ENCODE measurements at places on chromosomes 13 and 19.

DNA sequence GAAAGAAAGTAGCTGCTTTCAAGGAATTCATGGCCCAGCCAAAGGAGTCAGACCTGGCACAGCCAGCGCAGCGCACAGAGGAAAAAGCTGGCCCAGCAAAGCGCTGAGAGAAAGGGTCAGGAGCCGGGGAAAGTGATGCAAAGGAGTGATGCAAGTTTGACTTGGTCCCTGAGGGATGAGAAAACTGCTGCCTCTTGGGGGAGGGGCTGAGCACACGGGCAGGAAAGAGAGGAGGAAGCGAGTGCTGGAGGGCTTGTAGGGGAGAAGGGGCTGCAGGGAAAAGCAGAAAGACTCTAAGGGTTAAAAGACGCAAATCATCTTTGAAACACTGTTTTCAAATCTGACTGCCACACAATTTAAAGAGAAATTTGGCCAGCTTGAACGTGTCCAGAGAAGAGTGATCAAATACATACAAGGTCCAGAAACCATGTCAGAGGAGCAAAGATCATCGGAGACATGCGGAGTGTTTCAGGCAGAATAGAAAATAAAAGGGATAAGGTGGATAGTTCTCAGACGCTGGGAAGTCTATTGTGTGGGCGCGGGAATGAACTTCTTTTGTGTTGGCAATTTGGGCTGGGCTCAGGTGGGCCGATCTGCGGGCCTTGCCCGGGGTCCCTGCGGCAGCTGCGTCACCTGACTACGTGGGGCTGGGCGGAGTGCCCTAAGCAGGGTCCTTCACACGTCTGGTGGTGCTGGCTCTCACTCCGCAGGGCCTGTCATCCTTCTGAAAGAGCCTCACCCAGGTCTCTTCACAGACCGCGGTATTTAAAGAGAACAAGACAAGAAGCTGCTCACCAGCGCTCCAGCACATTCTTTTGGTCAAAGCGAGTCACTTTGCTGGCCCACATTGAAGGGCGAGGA, 18.1 kb downstream of the N4BP2L1 start:
- DNase-seq: no peak

- no peak for DNase-seq
Observed at GRCh38 chr13:76803831-76804230, 82.4 kb downstream of the KCTD12 start.

- no peak for DNase-seq
Observed at GRCh38 chr13:83372786-83373185, 509.5 kb downstream of the SLITRK1 start.

- DNase-seq: no peak
Observed at GRCh38 chr13:48505597-48506091, 27.2 kb downstream of the RCBTB2 start.

GRCh38 chr19:38657633-38658222, 10.3 kb downstream of the ACTN4 start:
- DNase-seq: peak; percentile 89

DNA sequence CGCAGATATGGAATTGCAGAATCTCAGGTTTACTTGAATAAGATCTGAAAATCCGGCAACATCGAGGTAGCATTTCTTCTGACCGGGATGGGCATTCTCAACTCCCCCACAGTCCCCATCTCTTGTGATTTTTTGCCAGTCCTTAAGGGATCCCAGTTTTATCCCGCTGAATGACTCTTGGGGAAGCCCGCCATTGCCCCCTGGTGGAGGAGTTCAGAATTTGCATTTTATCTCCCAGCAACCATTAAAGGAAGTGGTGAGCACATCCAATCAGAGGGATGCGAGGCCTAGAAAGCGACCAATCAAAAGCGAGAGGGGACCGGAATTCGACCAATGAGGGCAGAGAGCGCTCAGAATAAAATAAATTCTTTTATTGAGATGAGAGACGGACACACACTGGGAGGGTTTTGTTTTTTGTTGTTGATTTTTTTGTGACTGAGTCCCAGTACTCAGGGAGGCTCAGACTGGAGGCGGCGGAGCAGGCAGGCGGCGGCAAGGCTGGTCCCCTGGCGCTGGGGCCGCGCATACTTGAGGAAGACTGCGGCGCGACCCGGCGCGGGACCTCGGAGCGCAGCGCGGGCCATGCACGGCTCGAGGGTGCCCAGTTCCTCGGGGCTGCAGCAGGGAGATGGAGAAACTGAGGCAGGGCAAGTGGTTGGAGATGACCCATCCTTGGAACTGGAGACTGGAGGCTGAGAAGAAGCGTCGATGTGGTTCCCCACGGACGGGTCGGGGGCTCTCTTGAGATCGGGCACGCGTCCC, 3.9 kb upstream of the TTC9B start:
- peak; percentile 75 for DNase-seq

- DNase-seq: no peak
Observed at GRCh38 chr13:46717275-46717674, 79.7 kb downstream of the ESD start.

GRCh38 chr19:36009220-36009619, 607 bp upstream of the SYNE4 start:
- DNase-seq: peak; percentile 42

- no peak for DNase-seq
Observed at GRCh38 chr13:99477493-99477892, 23.8 kb upstream of the TM9SF2 start.

DNA sequence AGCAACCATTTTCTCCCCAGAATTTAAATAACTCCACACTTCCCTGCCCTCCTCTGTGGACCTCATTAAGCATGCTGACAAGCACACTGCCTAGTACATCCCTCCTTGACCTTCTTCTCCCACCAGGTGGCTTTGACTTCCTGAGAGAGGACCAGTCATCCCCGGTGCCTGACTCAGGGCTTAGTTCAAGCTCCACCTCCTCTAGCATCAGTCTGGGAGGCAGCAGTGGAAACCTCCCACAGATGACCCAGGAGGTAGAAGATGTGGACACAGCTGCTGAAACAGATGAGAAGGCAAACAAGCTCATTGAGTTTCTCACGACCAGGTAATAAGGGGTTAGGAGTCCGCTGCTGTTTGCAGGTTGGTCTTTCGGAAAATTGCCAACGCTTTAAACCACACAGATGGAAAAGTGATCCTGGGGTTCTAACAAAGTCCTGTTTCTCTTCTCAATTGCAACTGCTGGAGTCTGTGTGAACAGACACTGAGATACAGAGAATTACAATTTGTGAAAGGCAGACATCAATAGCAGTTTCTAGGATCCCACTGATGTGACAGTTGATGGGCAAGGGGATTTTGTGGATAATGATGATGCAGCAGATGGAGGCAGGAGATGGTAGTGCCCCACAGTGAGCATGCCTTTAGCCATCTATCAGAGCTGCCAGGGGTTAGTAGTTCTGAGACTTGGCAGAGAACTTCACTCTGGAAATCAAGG, 86.7 kb downstream of the ZAR1L start:
- peak; percentile 41 for DNase-seq

DNA sequence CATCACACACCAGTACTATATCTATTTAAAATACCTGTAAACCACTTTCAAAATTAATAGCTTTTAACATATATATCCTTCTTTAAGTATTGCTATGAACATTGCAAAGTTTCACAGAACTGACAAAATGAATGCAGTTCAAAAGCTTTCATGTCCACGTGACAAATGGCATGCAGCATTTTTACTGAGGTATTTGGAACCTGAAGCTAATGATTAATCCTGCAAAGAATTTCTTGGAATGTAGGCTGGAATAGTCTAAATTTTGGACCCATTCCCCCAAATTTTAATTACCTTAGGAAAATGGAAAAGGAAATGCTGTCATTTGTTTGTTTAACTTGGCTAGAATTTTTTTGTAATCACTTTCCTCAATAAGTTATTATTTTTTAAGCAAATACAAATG, 423.8 kb upstream of the GPC6 start:
- no peak for DNase-seq

- peak; percentile 82 for DNase-seq
Observed at GRCh38 chr13:74444161-74444571, 310.0 kb upstream of the KLF12 start.

DNA sequence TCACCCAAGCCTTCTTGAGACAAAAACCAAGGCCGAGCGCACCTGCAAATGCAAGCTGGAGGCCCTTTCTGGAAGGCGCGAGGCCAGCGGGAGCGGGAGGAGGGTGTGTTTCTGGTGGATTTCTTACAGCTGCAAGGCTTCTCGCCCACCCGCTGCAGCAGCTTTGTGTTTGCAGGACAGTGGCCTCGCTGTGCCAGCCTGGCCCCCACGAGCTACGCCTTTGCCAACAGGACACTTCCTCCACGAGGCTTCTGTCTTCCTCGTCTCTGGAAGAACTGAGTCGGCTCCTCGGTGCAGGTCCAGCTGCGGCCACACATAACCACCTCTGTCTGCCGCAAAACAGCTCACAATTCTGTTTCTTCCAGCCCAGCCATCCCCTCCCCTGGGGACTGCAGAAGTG, 10.1 kb downstream of the ATCAY start:
- no peak for DNase-seq

GRCh38 chr13:95349267-95349666, 48.0 kb upstream of the ABCC4 start:
- peak; percentile 80 for DNase-seq

- DNase-seq: no peak
Observed at GRCh38 chr13:95471960-95472359, 80.6 kb upstream of the CLDN10 start.

DNA sequence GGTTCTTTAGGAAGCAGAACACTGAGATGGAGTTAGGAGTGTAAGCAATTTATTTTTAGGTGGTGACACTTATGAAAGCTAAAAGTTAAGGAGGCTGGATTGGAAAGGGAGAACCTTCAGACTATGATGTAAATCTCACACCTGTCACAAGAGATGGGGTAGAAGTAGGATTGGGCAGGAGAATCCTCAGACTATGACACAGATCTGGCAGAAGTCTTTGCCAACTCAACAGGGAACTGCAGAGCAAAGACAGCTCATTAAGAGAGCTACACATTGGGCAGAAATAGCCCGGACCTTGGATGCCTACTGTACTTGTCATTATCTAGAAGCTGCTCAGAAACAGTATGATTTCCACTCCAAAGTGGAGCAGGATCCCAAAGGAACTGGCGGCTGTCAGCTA, 134.4 kb downstream of the DNAJC15 start:
- DNase-seq: no peak

- DNase-seq: peak; percentile 97
Observed at GRCh38 chr19:42850981-42851717, 28.4 kb downstream of the PSG1 start.

GRCh38 chr19:1237754-1238368, at the start of gene CBARP:
CBARP (minus strand) TSS chr19:1238005; CDS start chr19:1236100, 1,905 bp downstream.
- no peak for DNase-seq

- DNase-seq: no peak
Observed at GRCh38 chr19:8021374-8021773, 15.9 kb upstream of the ELAVL1 start.

DNA sequence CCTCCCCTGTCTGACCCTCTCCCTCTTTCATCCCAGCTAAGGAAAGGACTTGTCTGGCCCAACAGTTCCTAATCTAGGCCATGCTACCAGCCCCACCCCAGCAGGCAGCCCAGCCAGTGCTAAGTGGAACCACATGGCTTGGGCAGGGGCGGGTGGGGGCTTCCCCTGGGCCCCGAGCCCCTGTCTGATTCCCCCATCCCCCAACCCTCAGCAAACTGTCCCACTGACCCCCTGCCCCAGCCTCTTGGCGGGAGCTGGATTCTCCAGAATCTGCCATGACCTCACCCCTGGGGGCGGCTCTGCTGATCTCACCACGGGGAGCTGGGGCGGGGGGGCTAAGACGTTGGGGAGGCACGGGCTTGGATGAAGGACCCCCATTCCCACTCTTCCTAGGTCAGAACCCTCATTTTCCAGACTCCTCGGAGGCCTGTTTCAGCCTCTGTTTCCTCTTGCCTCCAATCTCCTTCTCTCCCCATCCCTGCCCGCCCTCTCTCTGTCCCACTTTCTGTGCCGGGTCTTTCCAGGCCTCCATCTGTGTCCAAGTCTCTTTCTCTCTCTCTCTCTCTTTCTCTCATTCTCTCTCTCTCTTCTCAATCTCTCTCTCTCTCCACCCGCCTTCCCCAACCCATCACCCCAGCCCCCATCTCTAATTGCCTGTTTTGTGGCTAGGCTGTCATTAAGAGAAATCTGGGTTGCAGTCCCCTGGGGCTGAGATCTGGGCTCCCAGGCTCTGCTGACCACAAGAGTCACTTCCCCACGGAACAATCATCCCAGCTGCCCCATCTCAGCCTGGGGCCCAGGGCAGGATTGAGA, 2.7 kb downstream of the COL5A3 start:
- DNase-seq: no peak

- DNase-seq: no peak
Observed at GRCh38 chr19:51794885-51795490, at the start of gene FPR3. FPR3 (plus strand) TSS chr19:51795157; CDS start chr19:51823749, 28,592 bp downstream.

DNA sequence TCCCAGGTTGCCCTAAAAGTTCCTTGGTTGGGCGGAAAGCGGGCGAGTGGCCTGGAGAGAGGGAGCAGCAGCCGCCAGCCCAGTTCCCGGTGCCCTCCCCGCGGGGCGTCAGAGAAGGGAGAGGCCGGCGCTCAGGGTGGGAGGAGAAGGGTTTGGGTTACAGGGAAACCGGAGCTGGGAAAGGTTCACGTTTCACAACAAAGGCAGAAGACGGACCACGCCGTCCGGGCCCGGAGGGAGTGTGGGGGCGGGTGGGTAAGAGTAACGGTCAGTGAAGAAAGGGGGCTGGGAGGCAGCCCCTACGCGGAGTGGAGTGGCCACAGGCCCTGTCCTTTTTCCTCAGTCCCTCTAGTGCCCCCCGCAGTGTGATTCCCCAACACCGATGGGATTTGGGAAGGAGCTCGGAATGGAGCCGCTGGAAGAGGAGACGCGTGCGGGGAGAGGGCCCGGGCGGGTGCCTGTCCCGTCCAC, 1.6 kb downstream of the SIX5 start:
- DNase-seq: peak; percentile 78

- DNase-seq: peak; percentile 61
Observed at GRCh38 chr19:3984908-3985642, at the start of gene EEF2. EEF2 (minus strand) TSS chr19:3985463; CDS start chr19:3985380, 83 bp downstream.

DNA sequence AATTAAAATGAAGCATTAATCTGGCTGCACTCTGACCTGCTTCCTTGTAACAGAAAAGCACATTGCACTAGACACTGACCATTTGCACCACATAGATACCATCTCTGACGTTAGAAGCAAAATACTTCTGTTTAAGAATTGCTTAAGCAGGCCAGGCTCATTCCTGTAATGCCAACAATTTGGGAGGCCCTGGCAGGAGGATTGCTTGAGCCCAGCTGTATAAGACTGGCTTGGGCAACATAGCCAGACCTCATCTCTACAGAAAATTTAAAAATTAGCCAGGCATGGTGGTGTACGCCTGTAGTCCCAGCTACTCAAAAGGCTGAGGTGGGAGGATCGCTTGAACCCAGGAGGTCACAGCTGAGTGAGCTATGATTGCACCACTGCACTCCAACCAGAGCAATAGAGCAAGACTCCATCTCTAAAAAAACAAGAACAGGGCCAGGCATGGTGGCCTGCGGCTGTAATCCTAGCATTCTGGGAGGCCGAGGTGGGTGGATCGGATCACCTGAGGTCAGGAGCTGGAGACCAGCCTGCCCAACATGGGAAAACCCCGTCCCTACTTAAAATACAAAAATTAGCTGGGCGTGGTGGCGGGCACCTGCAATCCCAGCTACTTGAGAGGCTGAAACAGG, 7.0 kb upstream of the TLE6 start:
- peak; percentile 41 for DNase-seq

GRCh38 chr19:13946414-13946813, 5.9 kb upstream of the DCAF15 start:
- DNase-seq: no peak
